Suppressor macrophage (primary cell): ENCODE measurements at places on chromosomes 6 and 20.

DNA sequence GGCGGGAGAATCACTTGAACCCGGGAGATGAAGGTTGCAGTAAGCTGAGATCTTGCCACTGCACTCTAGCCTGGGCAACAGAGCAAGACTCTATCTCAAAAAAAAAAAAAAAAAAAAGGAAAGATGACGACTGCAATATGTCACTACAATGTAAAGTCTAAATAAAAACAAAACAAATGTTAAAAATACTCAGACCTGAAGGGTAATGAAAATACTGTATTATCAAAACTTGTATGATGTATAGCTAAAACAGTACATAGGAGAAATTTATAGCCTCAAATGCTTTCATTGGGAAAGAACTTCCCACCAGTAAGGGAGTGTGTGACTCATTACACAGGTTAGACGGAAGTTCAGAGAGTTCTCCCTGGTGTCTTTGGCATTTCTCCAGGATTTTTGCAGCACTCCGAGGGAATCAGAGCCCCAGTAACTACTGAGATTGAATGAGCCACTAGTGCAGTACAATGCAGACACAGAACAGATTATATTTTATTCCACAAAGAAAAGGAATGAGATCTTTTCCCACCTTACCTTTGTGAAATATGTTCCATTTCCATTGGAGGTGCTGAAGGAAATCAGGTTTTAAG is 12.5 kb upstream of the RALGAPB start:
- DNase-seq: no peak

- no peak for DNase-seq
Measured at GRCh38 chr6:7647504-7647903, 57.5 kb downstream of the SNRNP48 start.

DNA sequence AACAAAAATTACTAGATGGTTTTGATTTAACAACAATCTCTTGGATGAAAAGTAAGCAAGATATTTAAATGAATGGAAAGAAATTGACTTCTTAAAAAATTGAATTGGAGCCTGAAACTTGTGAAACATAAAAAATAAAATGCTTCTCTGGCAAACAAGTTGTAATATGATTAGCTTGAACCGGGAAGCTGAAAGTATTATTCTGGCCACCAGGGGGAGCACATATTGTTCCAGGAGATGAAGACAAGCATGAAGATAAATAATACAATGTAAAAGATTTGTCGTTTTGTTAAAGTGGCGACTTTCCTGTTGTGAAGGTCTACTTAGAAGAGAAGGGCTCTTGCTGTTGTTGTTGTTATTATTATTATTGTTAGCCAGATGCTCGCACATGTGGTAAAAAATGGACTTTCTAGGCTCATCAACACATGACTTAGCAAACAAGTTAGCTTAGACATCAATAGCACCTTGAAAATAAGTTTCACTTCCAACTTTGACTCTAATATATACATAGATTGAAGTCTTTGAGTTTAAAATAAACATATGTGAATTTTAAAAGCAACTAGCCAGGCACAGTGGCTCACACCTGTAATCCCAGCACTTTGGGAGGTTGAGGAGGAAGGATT is 14.2 kb downstream of the PAX1 start:
- DNase-seq: peak; percentile 65

GRCh38 chr20:47330933-47331708 is 25.4 kb downstream of the ZMYND8 start:
- peak; percentile 46 for DNase-seq

DNA sequence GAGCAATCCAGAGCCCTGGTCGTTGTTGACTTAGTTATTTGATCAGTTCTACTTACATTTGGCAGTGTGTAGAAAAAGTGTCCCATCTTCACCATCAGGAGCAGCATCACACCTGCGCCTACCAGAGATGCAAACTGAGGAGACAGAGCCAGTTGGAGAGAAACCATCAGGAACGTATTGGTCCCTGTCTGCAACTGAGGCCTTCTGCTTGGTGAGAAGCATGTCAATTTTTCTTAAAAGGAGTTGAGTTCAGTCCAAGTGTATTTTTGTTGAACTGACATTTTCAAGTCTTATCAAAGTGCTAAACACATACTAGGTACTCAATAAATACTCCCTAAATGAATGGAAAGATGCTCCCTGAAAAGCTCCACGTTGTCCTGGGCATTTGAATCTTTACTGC is 47.9 kb upstream of the SRPK1 start:
- no peak for DNase-seq

DNA sequence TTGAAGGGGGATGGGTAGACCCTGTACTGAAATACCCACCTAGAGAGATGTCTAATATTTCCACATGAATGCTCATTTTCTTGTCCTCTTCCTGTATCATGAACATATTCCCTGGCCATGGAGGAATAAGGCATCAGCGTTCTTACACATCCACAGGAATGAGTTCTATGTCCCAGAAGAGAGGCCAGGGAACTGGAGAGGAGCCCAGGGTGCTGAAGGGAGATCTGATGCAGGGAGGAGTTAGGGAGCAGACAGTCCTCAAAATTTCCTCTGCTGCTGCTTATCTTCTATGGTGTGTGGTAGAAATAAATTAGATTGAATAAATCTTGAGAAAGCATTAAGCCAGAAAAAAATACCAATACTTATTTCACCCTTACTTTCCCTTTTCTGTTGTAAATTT is 295.0 kb downstream of the KCNQ5 start:
- DNase-seq: no peak

DNA sequence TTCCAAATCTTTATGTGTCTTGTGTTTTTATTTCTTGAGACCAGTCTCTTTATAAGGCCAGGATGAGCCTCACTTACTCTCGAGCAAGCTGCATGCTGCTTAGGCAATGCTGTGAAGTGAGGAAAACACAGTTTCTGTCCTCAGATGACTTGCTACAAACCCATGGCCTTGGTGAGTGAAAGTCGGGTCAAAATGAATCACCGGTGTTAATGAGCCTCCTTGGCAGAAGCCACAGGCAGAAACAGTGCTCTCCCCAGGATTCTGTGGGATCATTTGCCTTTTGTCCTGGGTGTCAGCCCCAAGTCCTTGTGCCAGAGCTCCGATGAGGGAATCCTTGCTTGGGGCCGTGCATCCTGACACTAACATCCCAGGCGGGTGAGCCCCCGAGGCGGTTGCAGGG is 482.5 kb downstream of the QKI start:
- DNase-seq: no peak

GRCh38 chr20:16011519-16011918 is 561.7 kb downstream of the KIF16B start:
- DNase-seq: no peak

- no peak for DNase-seq
Measured at GRCh38 chr6:92109256-92109655, 1310.1 kb downstream of the EPHA7 start.

GRCh38 chr20:24953621-24954133 is 4.6 kb downstream of the CST7 start:
- DNase-seq: no peak

DNA sequence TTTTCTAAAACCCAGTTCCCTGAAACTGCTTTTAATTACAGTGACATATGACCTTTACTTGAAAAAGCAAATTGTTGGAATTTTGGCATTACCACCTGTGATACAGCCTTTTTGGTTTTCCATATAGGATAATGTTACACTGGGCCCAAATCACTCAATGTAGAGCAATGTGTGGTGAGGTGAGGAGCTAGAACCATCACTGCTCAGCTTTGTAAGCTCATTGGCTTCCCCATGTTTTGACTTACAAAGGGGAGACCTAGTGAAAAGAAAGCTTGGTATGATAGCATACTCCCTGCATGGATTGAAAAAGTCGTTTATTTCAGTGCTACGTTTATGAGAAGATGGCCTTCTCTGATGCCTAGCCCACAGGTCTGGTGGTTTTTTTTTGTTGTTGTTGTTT is 470.4 kb upstream of the EPHA7 start:
- DNase-seq: no peak

GRCh38 chr6:170134471-170135440 is 156.1 kb downstream of the DLL1 start:
- DNase-seq: no peak

GRCh38 chr20:20360464-20360863 is 7.4 kb upstream of the INSM1 start:
- peak; percentile 68 for DNase-seq

- DNase-seq: no peak
Measured at GRCh38 chr6:79225717-79226599, 8.5 kb downstream of the HMGN3 start.

GRCh38 chr6:161029195-161029809 is 37.7 kb downstream of the MAP3K4 start:
- DNase-seq: peak; percentile 68

- no peak for DNase-seq
Measured at GRCh38 chr6:151698931-151699700, 108.4 kb upstream of the ESR1 start.

DNA sequence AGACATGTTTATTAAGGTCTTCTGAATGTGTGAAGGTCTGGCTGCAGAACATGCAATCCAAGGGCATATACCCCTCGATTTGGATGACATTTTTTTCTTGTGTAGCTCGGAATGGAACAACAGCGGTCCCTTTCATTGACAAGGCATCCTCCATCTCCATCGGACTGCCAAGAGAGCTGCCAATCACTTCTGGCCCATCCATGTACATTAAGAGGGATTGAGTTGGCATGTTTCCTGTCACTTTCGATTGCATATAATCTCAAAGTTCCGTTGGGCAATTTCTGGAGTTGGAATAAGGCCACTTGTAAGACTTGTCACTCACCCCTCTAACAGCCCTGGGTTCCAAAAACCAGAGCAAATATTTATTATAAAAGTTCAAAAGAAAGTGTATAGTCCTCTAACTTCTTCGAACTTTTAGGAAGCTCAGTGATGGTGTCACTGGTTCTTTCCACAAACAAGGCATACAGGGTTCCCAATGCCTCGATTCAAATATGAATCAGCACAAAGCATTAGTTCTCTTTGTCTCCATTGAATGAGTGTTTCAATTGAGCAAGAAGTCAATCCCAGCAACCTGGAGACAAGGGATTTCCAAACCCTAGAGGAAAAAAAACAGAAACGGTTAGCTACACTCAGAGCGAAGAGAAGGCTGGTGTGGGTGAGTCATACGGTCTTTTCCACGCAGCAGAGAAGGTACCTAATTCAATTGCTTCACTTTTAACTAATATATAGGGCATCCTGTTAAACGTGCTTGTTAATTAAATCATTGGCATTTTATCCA is 10.9 kb downstream of the ZNF217 start:
- DNase-seq: peak; percentile 95

GRCh38 chr6:149840345-149841075 is 23.6 kb downstream of the LRP11 start:
- DNase-seq: peak; percentile 55

- DNase-seq: no peak
Measured at GRCh38 chr6:140253096-140253495, 878.6 kb upstream of the CITED2 start.

- DNase-seq: no peak
Measured at GRCh38 chr6:65116326-65116725, 590.7 kb downstream of the EYS start.

DNA sequence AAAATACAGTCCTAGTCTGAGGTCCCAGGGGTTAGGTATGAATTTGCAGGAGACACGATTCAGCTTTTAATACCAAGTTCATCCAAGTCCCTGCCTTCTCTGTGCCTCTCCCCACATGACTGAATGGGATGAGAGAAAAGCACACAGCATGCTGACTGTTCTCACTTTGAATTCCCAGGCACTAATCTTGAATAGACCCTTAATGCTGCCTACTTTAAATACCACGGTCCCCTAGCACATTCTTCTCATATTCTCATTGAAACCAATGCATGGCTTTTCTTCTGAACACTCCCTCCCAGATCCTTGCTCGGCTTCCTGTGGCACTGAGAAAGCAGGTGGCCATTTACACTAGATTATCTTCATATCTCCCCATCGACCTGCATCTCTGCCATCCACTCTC is 30.1 kb upstream of the SCAF8 start:
- DNase-seq: no peak

GRCh38 chr6:32668226-32668747 is 1.8 kb upstream of the HLA-DQB1 start:
- DNase-seq: peak; percentile 81

GRCh38 chr6:3803627-3804468 is 45.3 kb upstream of the FAM50B start:
- DNase-seq: no peak

DNA sequence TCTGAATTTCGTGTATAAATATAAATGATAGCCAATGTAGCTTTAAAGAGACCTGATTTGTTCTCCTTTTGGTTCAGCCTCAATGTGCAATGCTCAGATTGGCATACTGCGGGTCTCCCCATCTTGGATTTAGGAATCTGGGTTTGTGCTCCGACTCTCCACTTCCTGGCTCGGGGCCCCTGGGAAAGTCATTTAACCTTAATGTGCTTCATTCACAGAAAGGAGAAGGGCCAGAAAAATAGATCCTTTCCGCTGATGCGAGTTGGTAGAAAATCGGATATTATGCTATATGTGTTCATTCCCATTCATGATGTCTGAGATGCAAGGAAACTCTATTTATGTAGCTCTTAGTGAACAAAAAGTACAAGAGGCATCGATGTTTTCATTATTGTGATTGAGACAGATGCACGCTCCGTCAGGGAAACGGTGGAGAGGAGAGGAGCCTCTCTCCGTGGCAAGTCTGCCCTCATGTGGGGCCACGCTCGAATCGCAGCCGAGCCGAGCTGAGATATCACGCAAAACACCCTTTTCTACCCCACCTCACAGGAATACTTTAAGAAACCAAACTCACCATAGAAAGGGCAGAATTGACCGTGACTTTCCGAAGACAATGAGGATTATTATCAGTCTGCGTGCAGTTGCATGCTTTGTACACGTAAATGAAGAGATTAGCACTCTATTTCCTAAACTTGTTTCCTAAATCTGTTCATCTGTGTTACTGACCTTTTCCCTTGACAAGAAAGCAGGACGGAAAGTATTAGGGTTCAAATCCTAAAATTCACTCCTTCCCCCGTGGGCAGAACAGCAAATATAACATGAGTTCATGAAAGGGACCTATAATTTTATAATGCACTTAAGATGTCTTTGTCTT is 136.6 kb downstream of the COL9A1 start:
- peak; percentile 46 for DNase-seq

DNA sequence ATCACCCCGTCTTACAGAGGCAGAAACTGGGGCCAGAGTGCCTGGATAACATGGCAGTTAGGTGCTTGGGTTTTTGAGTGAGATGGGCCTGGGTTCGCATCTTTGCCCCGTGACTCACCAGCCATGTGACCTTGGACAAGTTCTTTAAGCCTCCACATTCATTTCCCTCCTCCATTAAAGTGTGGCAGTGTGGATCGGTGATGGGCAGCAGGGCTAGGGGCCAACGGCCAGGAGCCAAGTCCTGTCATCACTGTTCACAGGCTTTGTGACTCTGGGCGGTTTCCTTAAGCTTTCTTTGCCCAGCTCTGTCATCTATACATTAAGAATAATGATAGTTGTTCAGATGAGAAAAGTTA is 85.5 kb upstream of the PMEPA1 start:
- DNase-seq: no peak

DNA sequence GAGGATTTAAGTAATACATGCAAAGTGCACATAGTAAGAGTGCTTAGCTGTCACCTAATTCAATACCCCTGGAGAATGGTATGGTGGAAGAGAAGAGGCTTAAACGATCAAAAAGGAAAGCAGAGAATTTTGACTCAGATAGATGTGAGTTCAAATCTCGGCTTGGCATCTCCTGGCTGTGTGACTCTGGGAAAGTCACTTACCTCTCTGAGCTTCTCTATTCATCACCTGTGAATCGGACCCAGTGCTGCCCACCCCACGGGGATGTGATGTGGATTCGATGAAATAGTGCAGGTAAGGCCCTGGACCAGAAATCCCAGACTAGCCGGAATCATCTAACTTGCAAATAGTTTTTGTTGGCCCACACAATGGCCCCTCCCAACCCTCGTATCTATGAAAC is 1.8 kb upstream of the B4GALT5 start:
- no peak for DNase-seq

GRCh38 chr20:61048302-61048701 is 203.8 kb upstream of the CDH4 start:
- DNase-seq: no peak

GRCh38 chr20:10260316-10260715 is 41.7 kb downstream of the SNAP25 start:
- no peak for DNase-seq
